Stimulated activated CD4-positive, alpha-beta T cell treated with anti-CD3 and anti-CD28 coated beads, Interleukin-12 subunit alpha, Interleukin-12 subunit beta, amount 100 ng/mL, for 48 hours (primary cell): ENCODE measurements at places on chromosomes 7 and 10.

DNA sequence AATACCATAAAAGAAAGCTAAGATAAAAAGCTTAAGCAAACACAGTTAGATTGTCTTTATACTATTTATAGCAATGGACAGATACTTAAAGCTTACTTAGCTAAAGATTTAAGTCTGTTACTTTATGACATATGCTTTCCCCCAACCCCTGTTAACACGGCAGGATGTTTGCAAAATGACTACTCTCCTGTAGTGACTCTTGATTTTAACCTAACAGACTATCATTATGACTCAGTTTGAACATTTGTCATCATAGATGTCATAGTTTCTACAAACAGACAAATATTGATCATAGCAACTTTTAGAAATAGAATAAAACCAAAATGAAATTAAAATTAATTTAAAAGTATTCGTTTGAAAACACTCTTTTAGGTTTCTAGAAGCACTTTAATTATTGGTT is 7.8 kb upstream of the COMMD3 start:
- no peak for DNase-seq

DNA sequence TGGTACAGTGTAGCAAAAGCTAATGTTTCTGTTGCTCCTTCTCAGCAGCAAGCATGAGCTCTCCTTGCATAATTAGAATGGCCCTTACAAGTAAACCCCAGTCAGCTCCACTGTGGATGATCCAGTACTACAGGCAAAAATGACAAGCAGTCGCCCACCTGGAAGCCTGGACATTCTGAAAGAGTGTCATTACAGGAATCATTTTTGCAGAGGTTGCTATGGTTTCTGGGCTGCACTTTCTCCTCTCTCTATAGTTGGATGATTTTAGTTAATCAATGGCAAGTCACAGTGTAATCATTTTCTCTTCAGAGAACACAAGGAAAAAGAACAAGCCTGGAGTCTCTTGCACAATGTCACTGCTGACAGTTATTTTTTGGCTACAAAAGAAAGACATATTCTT is 102.9 kb upstream of the MYO3A start:
- DNase-seq = no peak

GRCh38 chr7:137032436-137032835 is 164.0 kb downstream of the CHRM2 start:
- no peak for DNase-seq

DNA sequence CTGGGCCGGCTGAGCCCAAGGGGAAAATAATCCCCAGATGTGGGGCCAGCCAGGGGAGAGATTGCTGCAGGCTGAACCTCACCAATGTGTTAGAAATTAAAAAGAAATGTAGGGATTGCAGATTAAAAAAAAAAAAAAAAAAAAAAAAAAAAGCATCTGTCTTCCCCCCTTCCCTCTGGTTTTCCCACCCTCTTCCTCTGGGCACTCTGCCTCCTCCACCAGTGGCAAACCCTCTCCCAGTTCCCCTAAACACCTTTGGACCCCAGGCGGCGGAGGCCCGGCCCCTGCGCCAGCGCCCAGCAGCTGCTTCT is 7.1 kb downstream of the MNX1 start:
- no peak for DNase-seq

- DNase-seq = no peak
Observed at GRCh38 chr10:69479240-69480067, 28.2 kb downstream of the TSPAN15 start.

DNA sequence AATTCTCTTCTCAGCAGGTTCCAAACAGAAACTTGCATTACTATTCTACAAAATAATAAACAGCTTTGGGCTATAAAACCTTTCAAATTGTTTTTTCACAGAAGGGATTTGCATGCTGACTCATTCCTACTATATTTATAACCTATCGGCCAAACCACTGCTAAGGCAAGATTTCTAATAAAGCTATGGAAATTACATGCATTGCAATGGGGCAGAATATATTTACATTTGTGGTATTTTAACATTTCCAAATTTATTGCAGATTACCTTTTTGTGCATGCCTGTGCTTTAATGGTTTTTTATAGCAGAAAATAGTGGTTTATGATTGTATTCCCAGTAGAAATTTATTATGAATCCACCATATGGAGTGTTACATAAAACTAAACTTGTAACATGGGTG is 69.0 kb upstream of the NPVF start:
- no peak for DNase-seq

DNA sequence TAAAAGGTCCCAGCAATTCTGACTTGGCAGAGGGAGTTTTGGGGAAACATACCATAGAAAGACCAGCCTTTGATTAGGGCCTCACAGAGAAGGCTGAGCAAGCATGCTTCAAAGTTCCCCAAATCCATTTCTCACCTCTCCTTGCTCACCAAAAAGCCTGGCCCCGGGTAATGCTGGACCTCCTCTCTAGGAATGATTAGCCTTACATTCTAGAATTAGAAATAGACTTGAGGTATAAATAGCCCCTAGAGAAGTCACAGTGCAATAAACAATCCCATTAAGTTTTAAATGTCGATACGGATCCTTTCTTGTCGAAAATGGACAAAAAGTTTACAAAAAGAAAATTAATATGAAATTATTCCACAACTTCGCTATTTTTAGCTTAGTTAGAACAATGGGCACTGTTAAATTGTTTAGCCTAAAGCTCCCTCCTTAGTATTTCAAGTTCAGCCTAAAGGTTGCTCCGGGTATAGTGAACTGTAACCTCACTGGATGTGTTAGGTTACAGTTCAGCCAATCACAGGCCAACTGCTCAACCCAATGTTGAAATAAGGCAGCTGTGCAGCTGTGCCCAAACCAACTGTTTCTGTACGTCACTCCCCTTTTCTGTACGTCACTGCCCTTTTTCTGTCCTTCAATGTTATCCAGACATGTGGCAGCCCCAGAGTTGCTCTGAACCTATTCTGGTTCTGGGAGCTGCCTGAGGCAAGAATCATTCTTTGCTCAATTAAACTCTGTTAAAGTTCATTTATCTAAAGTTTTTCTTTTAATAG is 7.9 kb upstream of the GSDME start:
- DNase-seq = no peak

DNA sequence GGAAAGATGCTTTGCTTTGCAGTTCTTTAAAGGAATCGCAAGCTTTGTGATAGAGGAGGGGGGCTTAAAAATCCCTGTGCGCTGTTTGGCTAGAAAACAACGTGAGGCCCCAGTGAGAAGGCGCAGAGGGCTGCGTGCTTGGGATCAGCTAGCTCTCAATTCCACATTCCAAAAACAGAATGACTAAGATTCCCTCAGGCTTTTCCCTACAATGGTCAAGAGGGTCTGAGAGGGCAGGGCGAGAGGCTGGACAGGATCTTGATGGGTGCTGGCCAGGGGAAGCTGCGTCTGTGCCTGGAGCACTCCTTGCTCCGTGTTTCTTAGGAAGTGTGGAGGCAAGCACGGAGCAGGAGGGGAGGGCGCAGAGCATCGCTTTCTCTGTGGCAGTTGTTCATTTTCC is 72.1 kb upstream of the INHBA start:
- DNase-seq = no peak

DNA sequence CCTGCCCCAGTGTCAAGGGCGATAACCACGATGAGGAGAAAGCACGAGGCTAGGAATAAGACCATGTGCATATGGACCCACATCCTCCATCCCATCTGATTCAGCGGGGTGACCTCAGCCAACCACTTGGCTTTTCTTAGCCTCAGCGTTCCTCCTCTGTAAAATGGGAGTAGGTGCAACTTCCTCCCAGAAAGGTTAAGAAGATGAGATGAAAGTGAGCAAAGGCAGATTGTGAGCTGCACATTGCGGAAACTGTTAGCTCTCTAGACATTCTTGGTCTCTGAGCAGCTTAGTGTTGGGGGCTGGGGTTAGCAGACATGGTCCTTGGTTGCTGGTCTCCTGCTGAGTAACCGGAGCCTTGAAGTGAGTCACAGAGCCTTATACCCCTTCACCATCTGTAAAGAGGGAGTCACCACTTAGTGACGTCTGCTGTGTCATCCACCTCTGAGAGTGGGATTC is 497.3 kb upstream of the GALNT17 start:
- no peak for DNase-seq

GRCh38 chr10:21230219-21230618 is 295.3 kb downstream of the SKIDA1 start:
- no peak for DNase-seq

GRCh38 chr10:130455791-130456190 is 319.6 kb downstream of the GLRX3 start:
- DNase-seq = no peak

DNA sequence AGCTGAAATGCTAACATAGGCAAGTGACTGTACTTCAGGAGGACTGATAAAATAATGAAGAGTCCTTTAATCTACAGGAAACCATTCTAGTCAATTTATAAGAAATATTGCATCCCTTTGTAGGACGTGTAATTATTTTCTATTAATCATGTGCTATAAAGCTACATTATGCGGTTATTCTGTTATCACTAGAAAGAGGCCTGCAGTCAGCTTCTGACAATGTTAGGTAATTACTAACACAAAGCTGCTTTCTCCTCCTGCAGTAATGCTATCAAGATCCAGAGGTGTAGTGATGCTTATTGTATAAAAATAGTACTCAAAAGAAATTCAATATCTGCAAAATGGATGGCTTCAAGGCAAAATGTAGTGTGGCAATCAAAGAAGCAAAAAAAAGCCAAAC is 191.1 kb downstream of the SKAP2 start:
- DNase-seq = no peak

DNA sequence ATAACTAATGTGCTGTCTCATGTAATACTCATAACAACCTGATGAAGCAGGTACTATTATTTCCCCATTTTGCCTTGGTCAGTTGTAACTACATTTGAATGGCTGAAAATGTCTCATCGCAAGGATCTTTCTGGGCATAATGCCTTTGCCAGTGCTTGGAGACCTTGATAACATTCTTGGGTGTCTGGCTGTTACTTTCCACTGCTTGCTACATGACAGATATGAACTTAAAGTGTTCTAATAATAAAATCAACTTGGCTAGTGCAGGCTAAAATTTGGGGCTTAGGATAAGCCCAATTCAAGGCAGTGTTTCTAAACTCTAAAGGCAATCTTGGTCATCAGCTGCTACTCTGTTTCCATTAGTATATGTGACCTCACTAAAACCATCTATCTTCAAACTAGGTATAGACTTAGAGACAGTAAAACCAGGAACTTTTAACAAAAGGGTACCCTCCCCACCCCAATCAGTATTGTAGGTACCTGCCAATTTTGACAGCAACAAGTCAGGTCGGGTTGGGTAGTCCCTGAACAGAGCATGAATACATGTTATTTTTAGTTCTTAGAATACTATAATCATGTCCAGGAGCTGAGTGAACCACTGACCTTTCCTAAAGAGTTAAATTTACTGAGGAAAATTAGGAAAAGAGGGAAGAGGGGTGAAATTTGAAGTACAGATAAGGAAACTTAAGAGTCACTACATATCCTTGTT is 68.2 kb upstream of the AHR start:
- no peak for DNase-seq

DNA sequence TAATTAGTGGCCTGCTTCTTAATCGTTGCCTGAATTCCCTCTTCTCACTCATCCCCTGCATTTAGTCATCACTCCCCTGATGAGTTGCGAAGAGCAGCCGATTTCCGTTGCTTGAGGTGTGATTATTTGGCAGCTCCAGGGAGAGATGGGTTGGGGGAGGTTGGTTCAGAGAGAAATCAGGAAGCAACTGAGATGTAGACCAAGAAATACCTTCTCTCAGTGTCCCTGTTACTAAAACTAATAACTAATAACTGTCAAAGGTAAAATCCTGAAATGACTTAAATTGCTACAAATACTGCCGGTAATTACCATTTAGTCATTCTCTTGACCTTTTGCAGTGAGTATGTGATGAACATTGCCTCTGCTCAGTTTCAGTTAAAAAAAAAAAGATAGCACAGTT is 76.9 kb downstream of the ELMO1 start:
- DNase-seq = no peak

GRCh38 chr7:95716357-95717122 is 55.8 kb upstream of the DYNC1I1 start:
- DNase-seq = no peak

DNA sequence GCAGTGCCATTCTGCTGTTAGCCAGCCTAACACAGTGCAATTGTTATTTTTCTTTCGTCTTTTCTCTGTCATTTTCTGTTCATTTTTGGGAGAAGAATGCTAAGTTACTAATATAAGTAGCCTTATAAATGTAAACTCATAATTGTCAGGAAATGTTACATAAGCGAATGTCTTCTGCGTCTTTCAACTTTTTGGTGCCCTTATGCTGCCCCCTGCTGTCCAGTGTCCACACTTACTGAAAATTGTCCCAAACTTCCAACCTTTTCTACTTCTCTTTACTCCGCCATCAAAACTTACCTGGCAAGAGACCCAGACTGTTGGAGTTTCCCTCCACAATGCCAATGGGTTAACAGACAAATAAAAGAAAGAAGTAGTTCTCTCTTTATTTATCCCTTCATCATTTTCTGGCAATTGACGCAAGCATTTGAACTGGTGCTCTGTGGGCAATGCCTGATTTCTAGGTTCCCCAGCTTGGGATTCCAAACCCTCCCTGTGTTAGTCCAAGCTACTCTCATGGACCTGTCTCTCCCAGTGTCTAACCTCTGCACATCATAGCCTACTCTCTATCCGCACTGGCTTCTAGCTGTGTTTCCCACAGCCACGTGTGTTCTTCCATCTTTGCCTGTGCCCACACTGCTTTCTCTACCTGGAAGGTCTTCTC is 21.0 kb upstream of the EPC1 start:
- peak; percentile 37 for DNase-seq

GRCh38 chr7:149869867-149870266 is 3.9 kb upstream of the ATP6V0E2 start:
- no peak for DNase-seq

- no peak for DNase-seq
Observed at GRCh38 chr10:129728905-129729795, 234.9 kb downstream of the EBF3 start.

- no peak for DNase-seq
Observed at GRCh38 chr10:21929070-21929469, 74.5 kb downstream of the DNAJC1 start.

GRCh38 chr10:26544932-26545331 is 106.8 kb downstream of the APBB1IP start:
- DNase-seq = no peak

GRCh38 chr7:136847858-136848257 is 20.6 kb upstream of the CHRM2 start:
- DNase-seq = no peak
